ENCODE measurements at places on chromosomes 5 and 9.

DNA sequence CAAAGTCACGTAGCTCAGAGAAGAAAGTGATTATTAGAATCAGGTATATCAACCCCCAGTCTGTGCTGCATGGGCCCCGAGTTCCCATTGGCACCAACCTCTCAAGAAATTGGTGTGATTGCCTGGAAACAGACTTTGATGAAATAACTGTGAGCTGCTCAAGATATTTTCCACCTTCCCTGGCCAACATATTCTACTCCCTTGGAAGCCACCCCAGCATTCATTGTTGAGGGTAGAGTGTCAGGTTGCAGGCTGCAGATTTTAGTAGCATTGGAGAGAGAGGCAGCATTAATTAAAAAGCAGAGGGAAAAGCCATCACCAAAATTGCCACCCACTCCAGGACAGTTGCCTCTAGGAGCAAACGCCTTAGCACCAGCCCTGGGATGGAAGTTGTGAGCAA is 154.2 kb upstream of the TNPO1 start:
- DNase-seq: no peak

DNA sequence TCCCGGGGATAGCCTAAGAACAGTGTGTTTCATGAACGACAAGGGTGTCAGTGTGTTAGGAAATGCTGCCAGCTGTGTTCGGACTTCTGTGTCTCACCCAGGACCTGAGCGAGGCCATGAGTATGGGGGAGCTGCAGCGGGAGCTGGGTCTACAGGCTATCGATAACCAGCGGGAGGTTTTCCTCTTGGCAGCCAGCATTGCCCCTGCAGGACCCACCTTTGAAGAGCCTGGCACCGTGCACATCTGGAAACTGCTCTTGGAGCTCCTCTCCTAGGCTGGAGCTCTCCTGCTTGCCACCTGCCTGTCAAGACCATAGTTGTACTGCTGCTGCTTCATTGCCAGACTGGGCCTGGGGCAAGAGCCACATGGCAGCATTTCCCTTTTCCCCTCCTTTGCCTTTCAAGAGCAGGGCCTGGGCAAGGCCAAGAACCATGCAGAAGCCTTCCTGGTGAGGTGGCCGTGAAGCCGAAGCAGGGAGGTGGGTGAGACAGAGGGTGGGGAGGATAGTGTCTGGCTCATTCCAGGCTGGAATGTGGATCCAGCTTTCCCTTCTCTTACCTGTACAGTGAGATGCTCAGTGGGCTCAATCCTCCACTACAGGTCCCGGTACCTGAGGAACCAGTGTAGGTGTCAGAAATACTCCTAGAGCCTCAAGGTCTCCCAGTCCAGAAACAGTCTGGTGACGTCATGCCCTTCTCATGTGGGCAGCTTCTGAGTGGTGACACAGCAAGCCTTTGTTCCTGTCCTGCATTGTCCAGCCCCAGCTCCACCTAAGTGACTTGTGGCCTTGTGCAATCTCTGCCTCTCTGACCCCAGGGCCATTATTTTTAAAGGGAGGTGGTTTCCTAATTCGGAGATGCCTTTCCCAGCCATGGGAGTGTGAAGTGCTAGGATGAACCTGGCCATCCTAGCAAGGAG is 6.6 kb downstream of the ARL10 start:
- no peak for DNase-seq

DNA sequence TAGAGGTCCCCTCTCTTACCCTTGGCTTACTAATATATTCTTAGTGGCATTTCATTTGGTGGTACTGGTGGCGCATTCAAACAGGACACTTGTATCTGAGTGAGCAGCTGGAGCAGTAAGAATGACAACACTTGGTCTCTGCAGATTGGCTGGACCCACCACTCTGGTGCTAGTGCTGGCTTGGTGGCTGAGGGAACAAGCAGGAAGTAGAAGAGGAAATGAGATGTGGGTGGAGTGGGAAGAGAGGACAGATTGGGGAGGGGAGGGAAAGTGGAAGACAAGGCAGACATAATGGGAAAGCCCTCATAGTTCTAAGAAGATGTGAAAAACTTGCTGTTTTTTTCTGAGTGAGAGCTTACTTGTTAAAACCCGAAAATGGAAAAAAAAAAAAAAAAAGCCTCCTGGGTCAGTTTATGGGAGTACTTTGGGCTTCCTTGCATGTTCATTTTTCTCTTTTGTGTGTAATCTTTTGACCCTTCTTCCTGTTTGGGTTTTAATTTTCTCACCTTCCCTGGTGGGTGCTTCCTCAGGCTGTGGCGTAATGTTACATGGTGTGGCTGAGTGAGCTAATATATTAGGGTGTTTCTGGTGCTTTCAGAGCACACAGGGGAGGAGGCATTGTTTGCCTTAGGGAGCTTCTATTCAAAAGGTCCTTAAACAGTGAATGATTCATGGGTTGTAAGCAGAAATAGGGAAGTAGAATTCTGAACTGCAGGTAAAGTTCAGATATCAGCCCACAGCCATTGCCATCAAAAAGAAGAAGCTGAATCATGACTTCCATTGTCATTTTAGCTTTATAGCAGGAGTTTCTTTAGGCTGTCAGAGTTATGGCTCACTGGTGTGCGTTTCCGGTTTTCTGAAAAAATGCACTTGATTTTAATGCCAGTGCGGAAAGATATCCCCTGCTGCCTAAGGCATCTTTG is 52.3 kb downstream of the TLE4 start:
- no peak for DNase-seq

- peak; percentile 72 for DNase-seq
Measured at GRCh38 chr9:87713278-87713987, 12.5 kb upstream of the CTSL start.

DNA sequence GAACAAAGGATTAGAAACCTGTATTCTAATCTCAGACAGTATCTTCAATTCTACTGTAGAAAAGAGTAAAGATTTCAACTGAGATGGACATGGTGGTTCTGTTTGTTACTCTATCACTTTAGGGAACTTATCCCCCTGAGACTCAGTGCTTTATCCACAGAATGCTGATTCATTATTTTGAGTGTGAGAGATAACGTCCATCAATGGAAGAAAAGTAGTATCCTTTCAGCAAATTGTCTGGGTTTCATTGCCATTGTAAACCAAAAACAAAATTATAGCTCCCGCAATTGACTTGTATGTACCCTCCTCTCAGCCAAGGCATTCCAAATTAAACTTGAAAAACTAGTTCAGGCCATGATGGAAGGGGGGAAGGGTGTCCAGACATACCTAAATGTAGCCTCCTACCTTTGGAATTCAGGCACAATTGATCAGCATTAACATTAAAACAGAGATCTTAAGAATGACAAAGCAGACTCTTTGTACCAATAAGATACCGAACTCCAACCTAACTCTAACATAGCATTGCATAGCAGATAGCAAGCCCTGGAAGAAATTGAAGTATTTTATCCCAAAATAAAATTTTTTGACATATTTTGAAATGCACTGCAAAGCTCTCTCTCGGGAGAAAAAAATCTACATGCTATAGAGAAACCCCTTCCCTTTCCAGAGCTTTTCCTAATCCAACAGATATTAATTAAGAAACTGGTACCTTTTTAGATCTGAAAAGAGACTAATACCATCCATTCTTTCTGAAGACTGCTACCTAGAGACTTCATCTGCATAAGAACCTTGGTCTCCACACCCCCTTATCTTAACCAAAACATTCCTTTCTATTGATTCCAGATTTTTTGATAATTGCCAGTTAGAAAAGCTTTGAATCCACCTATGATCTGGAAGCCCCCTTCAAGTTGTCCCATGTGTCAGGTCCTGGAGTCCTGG is 1055.7 kb downstream of the PTPRD start:
- no peak for DNase-seq

GRCh38 chr9:111016016-111016415 is 22.3 kb downstream of the LPAR1 start:
- no peak for DNase-seq

All from T-helper 1 cell (primary cell).